Upper lobe of right lung (tissue), 1 donor: ENCODE measurements at places on chromosomes 7 and 10. TPM values are rescaled to one million over a fixed set of nuclear protein-coding genes. Genes with fewer than 3 reads are reported as not detected.

- DNase-seq = no peak
Measured at GRCh38 chr7:140870003-140870402, 54.7 kb downstream of the BRAF start.

Gene DUS4L
- 5.2 TPM for total RNA-seq

DNA sequence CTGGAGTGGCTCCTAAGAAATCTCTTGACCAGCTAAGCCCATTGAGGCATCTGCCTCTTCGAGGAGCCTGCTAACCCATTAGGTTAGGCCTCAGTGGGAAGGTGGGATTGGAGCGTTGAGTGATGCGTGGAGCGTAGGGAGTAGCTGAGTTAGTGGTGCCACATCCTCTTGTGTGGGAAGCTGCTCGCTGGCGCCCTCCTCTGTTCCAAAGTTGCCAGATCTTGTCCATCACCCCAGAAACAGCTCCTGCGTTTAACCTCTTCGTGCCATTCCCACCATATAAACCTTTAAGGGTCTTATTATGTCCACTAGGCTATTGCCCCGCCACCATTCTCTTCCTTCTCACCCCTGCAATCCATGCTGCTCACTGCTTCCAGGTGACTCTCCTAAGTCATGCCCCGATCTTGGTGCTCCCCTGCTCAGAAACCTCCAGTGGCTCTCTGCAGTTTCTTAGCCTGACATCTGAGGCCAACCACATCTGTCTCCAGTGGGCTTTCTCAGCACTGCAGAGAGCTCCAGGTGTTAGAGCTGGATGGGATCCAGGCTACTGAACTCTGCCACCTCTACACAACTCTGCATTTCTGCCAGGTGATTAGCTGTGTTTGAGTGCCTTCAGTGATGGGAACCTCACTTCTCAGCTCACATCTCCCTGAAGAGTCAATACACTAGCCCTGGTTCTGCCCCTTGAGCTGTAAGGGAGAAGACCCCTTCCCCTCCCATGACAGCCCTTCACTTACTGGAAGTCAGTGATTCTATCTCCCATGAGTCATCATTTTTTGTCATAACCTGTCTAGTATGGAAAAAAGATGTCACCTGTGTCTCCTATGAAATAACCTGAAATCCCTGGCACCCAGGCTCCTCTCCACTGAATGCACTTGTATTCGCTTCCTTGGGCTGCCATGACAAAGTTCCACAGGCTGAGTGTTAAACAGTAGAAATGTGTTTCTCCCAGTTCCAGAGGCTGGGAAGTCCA, 65.0 kb upstream of the FGFR2 start:
- no peak for DNase-seq

Gene KCND2
- total RNA-seq = 0.61 TPM

- no peak for DNase-seq
Measured at GRCh38 chr10:65348637-65349036, 1577.2 kb upstream of the LRRTM3 start.

Gene MMD2
- total RNA-seq = not detected

GRCh38 chr7:70919481-70920073, 212.4 kb upstream of the GALNT17 start:
- DNase-seq = no peak

- no peak for DNase-seq
Measured at GRCh38 chr10:78266741-78267469, 233.2 kb downstream of the RPS24 start.

Gene CRTAC1
- total RNA-seq = 128 TPM

- DNase-seq = no peak
Measured at GRCh38 chr10:116101616-116102315, 171.2 kb downstream of the GFRA1 start.

GRCh38 chr10:58513188-58514110, 777 bp downstream of the BICC1 start:
- peak; percentile 65 for DNase-seq

DNA sequence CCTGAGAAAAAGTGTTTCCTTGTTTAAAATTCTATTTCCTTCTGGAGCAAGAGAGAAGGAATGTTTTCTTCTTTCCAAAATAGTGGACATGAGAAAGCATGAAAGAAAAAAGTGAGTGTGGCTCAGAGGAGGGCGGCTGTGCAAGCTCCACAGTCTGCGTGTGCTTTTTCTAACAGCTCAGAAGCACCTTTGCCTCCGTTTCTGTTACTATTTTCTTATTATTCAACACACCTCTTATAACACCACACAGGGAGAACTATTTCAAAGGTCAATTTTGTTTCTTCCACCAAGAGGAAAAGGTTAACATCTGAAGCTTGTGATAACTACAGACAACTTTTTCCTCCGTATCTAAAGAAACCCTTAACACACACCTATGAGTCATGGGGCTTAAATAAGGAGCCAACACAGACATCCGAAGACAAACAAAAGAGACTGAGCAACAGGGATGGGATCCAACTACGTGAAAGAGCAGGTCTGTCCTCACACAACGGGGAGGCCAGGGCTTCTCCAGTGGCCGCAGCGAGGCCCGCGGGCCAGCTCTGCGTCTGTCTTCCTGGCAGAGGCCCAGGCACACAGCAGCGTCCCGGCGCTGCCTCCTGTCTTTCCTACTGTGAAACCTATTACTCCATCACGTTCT, 36.2 kb upstream of the NCAPG2 start:
- no peak for DNase-seq

DNA sequence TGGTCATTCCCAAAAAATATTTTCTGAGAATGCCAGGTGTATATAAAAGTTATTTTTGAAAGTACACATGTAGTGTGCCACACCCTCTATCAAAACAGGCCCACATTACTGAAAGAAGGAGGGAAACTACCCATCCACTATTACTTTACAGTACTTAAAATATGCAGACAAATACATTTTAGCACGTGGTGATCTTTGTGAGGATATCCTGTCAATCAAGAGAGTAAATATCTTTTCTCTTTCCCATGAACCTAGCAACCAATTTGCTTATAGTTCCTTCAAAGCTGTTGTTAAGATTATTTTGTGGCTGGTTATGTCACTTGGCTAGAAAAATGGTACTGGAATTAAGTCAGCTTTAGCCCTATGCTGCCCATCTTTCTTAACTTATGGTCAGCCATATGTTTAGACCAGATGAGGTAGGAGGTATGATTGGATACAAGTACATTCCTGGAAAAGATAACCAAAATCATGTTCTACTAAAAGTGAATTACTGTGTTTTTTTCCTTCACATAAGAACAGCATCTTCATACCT, 70.1 kb downstream of the AUTS2 start:
- no peak for DNase-seq

DNA sequence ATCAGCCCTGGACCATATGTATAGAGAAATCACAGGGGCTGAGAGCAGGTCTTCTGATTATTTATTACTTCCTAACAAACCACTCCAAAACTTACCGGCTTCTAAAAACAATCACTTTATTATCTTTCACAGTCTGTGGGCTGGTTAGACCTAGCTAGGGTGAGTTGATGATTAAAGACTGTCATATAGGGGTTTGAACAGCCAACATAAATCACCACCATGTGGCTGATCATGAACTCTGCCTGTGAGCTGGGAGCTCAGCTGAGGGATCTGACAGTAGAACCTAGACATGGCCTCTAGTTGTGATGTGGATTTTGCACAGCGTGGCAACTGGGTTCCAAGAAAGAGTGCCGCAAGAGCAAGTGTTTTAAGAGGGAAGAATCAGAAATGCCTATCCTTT, 305.4 kb downstream of the CSTF2T start:
- DNase-seq = no peak

DNA sequence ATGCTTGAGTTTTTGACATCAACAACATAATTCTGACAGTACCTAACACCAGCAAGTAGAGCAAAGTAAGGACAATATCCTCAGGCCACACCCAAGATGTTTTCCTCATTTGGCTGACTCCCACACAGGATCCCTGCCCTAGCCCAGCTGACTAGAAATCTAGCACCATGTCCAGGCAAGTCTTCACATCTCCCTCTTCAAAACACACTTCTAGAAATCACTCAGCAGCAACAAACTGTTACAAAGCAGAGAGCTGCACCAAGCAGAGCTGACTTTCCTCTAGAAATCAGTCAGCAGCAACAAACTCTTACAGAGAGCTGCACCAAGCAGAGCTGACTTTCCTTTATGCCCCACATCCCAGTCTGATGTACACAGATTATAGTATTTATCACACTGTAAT, 7.7 kb downstream of the TMEM168 start:
- DNase-seq = no peak

Gene FXYD4
- 1.1 TPM for total RNA-seq

- DNase-seq = no peak
Measured at GRCh38 chr7:124940306-124940705, 10.7 kb upstream of the POT1 start.

- DNase-seq = no peak
Measured at GRCh38 chr7:36277249-36277542, 112.5 kb upstream of the ANLN start.

DNA sequence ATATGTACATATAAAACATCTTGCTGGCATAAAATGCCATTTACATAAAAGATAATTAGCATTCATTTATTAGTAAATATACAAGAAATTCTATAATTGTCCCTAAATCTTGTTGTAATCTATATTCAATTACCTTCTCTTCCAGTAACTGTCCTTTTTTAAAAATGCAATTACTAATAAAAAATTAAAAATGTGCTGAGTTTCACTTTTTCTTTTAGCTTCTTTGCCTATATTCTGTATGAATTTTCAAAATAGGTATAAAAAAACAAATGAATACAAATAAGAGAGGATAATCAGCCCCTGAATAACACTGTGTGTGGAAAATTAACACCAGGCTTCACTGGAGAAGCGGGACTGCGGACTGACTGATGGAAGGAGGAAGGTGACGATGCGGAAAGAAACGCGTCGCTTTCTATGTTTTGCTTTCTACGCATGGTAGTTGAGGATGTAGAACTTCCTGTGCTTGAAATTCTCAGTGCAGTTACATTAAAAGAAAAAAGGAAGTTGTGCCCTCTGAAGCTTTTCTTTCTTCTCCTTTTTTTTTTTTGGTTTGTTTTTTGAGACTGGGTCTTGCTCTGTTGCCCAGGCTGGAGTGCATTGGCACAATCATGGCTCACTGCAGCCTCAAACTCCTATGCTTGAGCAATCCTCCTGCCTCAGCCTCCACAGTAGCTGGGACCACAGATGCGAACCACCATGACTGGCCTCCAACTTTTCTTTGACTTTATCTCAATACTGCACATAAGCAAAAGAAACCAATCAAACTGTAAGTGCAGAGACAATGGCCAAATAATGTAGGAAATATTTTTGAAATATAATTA, 7.4 kb upstream of the ZMYND11 start:
- no peak for DNase-seq

Gene SLC26A3
- not detected for total RNA-seq
